Stimulated activated CD8-positive, alpha-beta memory T cell treated with anti-CD3 and anti-CD28 coated beads, Interleukin-15, amount 100 ng/mL, for 24 hours (primary cell): ENCODE measurements at places on chromosomes 1 and 21.
A peak's percentile ranks its signal among the peaks of the same experiment; 100 is the strongest.

GRCh38 chr1:1470626-1471388 lies 758 bp upstream of the ATAD3B start:
- DNase-seq, result no peak

DNA sequence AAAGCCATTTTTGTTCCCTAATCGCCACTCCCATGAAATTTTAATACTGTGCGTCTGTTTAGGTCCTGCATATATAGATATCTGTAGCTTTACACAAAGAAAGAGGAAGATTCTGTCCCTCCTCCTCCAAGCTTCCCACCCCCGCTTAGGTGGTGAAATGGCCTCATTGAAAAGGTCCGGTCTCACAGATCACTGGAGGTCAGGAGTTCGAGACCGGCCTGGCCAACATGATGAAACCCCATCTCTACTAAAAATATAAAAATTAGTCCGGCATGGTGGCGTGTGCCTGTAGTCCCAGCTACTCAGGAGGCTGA lies 20.9 kb downstream of the SLC2A7 start:
- DNase-seq, result no peak

DNA sequence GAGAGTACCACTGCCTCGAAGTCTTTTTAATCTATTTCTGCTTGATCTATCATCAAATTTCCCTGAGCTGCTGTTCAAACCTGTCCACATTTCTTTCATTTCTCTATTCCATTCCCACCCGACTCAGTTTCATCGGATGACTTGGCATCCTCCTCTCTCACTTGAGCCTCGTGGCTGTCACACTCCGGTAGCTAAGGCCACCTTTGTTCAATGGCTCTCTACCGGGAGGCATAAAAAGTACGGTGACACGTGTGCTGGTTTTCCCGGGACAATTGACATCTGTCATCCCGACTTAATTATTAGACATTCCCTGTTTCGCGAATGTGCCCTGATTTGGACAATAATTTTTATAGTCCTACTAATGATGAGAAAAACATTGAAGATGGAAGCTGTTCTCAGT lies 22.6 kb downstream of the MIS18A start:
- no peak for DNase-seq

GRCh38 chr1:209783386-209783785 lies 973 bp downstream of the C1orf74 start:
- no peak for DNase-seq

DNA sequence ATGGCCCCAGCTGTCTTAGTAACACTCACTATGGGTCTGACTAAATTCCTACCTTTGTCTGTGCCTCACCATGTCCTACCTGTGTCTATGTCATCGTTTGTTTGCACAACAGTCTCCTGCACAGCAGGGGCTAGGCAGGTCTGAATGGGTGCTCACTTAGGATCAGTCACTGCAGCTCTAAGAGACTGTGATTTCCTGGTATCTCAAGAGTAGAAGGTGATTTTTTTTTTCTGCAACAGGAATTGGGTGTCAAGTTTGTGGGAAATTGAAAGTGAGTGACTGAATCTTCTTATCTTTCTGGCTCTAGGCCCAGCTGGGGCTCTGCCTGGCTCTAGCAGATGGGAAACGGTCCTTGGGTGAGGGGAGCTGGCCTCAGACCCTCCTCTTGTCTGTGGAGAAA lies 46.4 kb upstream of the TRABD2B start:
- DNase-seq, result no peak

DNA sequence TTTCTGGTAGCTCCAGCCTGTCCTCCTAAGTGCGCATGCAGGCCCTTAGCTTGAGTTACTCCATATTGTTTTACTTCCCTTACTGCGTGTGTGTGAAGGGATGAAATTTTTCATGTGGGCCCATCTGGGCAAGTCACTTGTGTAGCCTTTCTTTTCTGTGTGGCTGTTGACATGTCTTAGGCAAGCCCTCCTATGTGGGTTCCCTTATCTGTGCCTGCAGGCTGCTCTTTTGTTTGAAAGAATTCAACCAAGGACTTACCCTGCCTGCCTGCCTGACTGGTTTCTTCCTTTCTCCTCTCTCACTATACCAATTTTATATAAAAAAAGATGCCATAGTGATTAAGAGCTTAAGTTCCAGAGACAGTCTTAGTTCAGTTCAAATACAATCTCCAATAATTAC lies 249.3 kb downstream of the ATG4C start:
- DNase-seq, result no peak

DNA sequence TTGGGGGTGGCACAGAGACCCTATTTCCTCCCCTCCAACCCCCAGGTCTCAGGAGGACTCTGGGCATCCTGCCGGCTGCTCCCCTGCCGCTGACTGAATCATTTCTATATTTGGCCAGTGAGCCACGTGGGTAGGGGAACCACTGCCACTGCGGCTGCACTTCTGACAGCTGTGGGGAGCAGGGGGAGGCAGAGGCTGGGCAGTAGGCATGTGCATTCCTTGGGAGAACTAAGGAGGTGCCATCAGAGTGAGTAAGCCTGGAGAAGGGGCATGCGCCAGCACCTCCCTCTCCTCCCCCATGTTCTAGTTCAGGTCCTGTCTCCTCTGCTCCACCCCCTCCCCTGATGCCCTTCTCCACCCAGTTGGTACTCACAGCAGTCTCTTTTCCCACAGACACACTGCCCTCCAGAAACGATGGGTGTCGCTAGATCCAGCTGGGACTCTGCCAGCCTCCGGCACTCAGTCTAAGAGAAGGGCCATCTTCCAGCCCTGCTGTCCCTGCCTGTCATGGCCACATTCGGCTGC lies 12.0 kb downstream of the PPFIA4 start:
- DNase-seq, result no peak

DNA sequence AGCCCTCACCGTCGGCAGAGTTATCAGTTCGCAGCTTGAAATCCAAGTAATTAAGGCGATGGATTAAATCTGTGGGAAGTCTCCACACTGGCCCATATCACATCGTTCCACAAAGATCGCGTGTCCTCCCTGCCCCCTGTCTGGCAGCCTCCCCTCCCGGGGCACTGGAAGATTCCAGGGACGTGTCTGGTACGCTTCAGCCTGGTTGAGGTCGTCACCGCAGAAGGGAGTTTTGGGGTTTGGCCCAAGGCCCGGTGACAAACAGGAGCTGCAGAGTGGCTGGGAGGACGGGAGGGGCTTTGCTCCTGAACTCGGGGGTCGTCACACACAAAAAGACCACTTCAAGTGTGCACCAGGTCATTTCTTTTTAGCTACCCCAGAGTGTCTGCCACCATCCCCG lies 51.1 kb downstream of the PRDM16 start:
- DNase-seq, result no peak

- peak; percentile 32 for DNase-seq
Observed at GRCh38 chr1:13730751-13731482, 30.9 kb downstream of the PRDM2 start.

DNA sequence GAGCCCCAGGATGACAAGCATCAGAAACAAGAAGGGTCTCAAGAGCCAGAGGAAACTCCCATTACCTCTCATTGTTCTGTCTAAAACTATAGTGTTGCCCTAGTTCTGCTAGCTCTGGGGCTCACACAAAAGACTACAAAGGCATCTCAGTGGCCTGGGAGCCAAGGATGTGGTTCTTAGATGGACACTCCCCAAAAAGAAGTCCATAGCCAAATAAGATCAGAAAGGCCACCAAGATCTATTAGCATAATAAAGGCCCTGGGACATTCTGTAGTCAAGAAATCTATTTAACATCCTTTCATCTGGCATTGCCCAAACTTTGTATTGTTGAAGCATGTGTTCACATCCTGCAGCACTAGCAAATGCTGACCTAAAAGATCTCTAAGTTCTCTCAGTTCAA lies 99.5 kb downstream of the EDEM3 start:
- no peak for DNase-seq

- no peak for DNase-seq
Observed at GRCh38 chr1:103254691-103255090, 146.4 kb upstream of the COL11A1 start.

- no peak for DNase-seq
Observed at GRCh38 chr1:87402241-87403002, 73.7 kb downstream of the LMO4 start.

DNA sequence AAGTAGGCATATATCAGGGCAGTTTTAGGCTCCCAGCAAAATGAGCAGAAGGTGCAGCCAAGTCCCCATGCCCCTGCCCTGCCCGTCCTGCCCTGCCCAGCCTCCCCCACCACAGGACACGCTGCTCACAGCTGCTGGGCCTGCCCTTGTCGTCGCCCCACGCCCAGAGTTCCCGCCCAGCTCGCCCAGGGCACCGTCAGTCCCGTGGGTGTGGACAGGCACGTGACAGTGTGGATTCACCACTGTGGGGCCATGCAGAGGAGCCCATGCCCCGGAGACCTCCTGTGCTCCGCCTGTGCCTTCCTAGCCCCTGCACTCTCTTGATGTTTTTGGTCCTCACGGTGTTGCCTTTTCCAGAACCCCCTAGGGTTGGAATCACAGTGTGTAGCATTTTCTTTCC lies 7.0 kb downstream of the FAAP20 start:
- DNase-seq, result no peak

DNA sequence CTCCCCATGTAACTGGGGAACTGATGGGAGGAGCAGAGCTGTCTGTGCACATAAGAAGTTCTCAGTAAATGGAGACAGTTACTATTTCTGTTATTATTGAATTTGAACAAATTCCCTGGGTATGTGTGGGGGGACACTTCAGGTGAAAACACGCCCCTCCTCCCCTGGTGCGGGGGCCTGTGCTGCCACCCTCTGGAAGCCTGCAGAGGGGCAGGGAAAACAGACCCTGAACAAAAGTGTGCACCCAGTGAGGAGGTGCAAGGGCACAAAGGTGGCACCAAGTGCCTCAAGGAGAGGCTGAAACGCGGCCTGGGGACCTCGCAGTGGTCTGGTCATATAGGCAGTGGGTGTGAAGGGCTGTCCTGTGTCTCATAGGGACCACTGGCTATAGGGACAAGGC lies 18.2 kb upstream of the NADK start:
- DNase-seq, result no peak
